ENCODE measurements at places on chromosomes 12 and 14.

- no peak for DNase-seq
These were observed 174.7 kb upstream of the DAAM1 start for GRCh38 chr14:59013672-59014298.

- no peak for DNase-seq
These were observed 38.2 kb downstream of the TMBIM6 start for GRCh38 chr12:49779581-49779980.

DNA sequence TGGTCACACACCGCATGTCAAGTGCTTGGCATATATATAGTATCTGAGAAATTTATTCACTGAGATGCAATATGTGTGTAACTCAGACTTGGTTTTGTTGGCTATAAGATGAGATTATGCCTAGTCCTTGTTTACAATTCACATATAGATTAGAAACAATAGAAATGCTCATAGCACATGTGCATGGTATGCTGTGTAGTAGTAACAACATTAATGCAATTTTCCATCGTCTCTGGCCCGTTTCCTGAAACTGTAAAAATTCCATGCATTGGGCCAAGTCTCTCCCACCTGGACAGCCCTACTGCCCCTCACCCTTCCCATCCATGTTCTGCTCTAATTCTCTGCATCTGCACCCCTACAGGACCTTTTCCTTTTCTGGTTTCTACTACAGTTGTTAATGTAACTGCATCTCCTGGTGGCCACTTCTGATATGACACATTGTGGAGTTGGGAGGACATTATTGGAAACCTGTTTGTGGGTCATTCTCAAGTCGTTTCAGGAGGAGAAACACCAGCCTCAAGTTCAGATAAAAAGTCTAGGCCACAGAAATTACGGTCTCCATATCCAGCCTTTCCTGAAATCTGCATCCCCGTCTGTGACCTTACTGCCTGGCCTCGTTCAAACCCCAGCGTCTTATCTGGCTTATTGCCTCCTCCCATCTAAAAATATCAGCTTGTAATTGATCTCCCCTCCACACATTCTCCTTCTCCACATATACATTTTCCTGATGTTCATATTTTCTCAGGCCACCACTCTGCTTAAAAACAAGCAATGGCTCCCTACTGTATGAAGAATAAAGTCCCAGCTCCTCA is 37.5 kb downstream of the EMP1 start:
- DNase-seq = peak; percentile 20

GRCh38 chr12:51980051-51980808 is 26.5 kb upstream of the TAMALIN start:
- DNase-seq = peak; percentile 52
